Daoy (cell line): ENCODE measurements at places on chromosomes 1 and 21.

DNA sequence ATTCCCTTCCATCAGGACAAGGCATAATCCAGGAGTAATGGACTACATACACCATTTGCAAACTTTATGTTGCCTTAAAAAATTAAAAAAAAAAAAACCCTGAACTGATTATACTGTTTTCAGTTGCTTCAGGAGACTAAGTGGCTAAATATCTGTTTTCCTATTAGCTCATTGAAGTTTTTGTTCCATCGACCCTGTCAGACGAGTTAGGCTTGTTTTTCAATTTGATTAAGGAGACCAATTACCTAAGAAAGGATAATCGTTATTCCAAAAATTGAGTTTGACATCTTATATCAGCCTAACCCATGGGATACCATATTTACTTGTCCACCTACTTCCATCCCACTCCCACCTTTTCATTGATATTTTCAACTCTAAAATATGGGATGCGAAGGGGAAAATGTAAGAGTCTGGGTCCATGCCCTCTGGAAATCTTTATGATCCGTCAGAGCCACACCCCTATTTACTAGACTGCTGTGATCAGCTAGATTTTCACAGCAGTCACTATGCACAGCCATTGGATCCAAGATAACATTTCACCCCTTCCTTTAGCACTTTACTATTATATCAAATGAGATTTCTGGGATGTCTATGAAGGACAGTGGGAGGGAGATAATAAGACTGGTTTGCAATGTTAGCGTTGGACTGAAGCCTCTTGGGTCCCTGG is 41.0 kb downstream of the IL12RB2 start:
- no peak for DNase-seq

DNA sequence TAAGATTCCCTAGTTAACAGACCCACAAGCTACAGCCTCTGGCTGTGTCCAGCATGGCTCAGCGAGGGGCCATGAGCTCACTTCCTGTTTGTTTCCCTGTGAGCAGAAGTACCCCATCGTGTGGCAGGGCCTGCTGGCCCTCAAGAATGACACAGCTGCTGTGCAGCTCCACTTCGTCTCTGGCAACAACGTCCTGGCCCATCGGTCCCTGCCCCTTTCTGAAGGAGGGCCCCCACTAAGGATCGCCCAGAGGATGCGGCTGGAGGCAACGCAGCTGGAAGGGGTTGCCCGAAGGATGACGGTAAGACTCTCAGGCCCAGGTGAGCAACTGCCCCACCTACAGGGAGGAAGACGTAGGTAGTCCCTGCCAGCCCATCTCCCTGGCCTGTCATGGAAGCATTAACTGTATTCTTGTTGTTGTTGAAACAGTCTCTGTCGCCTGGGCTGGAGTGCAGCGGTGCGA is 38.2 kb downstream of the ZBTB17 start:
- DNase-seq, result peak; percentile 74

GRCh38 chr1:64437453-64437852 is 32.5 kb upstream of the CACHD1 start:
- DNase-seq, result no peak

DNA sequence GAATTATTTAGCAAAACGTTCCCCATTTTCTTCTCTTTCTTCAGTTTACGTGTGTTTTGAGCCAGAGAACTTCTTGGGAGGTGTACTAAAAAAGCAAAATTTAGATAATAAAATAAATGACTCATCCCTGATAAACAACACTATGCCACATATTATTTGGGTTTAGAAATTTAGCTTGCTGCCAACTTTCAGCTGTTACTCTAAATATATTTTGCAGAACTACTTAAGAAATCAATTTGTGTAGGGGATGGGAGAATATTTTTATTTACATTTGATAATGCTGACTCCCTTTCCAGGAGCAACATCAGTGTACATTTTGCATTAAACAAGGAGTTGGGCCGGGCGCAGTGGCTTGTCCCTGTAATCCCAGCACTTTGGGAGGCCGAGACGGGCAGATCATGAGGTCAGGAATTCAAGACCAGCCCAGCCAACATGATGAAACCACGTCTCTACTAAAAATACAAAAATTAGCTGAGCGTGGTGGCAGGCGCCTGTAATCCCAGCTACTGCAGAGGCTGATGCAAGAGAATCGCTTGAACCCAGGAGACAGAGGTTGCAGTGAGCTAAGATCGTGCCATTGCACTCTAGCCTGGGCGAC is 151.4 kb upstream of the ZRANB2 start:
- DNase-seq, result no peak

DNA sequence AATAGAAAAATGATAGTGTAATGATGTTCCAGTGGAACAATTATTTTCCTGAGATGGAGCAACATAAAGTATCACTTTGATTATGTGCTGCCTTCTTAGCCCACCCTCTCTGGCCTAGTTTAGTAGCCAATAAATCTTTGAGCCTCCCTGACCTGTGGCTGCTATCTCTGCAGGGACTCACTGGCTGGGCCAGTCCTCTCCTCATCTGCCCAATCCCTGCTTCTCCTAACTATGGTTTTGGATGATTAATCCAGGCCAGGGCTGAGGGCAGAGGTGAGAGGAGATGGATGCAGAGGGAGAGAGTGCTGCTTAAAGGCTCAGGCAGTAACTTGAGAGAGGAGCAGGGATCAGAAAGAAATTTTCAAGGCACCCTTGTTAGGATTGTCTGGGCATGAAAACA is 89.0 kb upstream of the CD34 start:
- no peak for DNase-seq

DNA sequence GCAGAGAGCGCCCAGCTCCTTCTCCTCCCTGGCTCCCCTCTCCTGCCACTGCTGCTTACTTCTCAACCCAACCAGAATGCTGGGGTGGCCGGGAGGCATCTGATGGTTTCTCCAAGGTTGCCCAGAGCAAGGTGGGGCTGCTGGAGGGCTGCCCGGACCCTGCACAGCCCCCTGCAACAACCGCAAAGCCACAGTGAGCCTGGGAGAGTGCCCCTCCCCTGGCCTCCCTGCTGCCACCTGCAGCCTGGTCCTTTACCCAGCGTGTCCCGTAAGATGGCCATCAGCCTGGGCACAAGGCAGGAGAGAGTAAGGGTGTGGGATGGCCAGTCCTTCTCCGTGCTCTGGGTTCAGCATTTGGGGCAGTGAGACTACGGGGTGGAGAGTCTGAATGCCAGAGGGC is 17.0 kb downstream of the MX2 start:
- DNase-seq, result no peak

DNA sequence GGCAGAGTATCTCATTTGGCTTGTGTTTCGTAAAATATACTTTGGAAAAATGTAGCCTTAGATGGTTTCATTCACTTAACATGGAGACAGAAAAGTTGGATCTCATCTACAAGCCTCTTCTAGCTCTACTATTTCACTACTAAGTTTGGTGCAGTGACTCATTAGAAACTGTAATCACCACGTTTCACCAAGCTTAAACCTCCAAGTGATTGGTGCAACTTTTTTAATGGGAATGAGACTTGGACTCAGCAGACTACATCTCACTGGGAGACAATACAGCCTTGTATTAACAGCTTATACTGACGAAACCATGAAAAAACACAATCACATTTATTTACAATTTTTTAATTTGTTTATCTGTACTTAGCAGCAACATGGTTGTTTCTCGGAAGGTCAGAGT is 29.9 kb upstream of the NRIP1 start:
- no peak for DNase-seq

DNA sequence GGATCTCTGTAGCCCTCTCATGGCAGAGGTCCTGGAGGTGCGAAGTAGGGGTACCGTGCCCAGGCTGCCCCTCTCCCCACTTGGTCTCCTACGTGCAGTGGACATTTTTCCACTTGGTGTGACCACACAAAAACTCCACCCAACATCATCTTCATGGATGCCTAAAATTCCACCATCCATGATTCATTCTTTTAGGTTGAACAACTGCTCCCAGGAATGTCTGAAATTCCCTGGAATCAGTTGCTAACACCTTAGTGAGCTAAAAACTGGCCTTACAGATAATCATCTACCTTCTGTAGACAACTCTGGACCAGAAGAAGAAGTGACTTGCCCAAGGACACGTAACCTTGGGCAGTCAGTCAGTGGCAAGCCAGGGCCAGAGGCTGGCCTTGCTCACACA is 32.1 kb upstream of the CLIC4 start:
- DNase-seq, result no peak

- DNase-seq, result no peak
Observed at GRCh38 chr1:153659656-153660055, 1.2 kb downstream of the SNAPIN start.

- DNase-seq, result no peak
Observed at GRCh38 chr1:181558416-181558815, 75.1 kb downstream of the CACNA1E start.

GRCh38 chr1:183956559-183957188 is 80.9 kb downstream of the COLGALT2 start:
- peak; percentile 71 for DNase-seq

- no peak for DNase-seq
Observed at GRCh38 chr1:71448444-71448843, 367.6 kb upstream of the ZRANB2 start.

GRCh38 chr1:213083112-213083445 is 32.0 kb downstream of the RPS6KC1 start:
- peak; percentile 9 for DNase-seq

- DNase-seq, result peak; percentile 64
Observed at GRCh38 chr1:52127181-52128180, 14.4 kb upstream of the ZFYVE9 start.

- DNase-seq, result no peak
Observed at GRCh38 chr1:246146804-246147523, 360.1 kb downstream of the SMYD3 start.

DNA sequence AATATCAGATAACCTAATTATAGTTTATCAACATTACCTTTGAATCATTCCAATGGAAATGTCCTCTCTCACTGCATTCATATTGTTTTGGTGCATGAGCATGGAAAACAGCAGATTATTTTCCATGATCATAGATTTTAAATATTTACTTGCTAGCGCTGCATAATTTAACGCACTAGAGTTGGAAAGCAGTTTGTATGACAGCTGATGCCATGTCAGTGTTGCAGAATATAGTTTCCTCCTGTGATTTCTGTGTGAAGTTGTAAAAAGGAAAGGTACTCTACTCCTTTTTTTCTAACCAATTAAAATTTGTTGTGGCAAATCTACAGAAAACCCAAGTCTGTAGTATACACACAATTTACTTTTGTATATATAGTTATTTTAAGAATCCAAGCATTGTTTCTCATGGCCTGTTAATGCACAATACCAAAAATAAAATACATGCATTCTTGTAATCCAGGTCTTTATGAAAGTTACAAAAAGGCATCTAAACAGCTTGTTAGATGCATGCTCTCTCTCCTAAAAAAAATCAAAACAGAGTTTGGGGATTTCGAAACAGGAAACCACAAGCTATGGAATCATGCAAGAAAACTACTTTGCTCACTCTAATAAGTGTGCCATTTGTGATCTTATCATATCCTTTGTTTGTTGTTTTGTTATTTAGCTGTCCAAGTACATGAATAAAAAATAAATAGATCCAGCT is 1.9 kb upstream of the ATG4C start:
- DNase-seq, result no peak
